ENCODE measurements at places on chromosomes 16 and 17.

DNA sequence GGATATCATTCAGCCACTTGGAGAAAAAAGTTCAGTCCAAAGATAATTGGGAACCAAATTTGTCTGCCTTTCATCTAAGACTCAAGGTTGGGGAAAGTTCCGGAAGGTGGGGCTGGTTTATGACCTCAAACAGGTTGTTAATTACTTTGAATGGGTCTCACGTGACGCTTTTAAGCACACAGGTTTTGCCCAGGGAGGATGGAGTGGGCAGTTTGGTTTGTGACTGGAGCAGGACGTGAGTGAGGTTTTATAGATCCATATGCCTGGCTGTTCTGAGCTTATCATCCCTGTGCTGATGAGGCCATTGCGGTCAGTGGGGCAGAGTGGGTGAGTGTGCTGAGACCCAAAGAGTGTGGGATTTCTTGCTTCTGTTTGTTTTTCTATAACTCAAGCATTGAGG lies 38.7 kb upstream of the GPRC5B start:
- DNase-seq = no peak

GRCh38 chr16:23079675-23080301 lies 69.5 kb downstream of the USP31 start:
- DNase-seq = no peak

DNA sequence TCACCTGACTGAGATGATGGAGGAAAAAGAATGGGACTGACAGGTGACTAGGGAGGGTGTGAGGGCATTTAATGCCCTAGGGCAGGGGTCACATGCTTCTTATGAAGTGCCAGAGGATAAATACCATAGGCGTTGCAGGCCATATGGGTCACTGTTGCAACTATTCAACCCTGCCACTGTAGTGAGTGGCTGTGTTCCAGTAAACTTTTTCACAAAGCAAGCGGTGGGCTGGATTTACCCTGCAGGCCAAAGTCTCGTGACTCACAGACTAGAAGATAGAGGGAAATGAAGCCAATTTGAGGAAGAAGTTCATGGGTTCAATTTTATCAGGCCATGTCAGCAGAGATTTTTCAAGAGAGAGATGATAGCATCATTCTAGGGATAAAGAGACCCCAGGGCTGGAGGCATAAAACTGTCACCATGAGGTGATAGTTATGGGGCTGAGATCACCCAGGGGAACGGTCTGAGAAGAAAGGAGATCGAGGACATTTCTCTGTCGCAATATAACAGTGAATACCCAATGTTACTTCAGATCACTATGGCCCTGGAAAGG lies 8.6 kb downstream of the ARHGAP17 start:
- no peak for DNase-seq

DNA sequence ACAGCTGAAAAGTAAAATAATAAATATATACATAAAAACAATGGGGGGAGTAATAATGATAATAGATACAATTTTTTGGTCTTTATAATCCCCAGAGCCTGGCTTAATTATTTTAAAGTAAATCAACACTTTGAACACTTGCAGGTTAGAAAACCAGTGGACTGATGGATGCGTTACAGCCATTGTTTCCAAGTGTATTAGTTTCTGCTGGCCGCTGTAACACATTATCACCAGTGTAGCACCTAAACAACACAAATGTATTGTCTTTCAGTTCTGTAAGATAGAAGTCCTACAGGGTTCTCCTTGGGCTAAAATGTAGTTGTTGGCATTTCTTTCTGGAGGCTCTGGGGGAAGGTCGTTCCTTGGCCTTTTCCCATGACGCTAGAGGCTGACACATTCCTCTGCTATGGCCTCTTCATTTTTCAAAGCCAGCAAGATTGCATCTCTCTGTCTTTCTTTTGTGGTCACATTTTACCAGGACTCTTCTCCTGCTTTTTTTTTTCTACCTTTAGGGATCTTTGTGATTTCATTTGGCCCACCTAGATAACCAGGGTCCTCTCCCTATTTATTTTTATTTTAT lies 116.8 kb downstream of the WWOX start:
- no peak for DNase-seq

All from neural progenitor cell (in vitro differentiated cells).